ENCODE measurements at places on chromosomes 16 and 17. TPM values are rescaled to one million over a fixed set of nuclear protein-coding genes. Genes with fewer than 3 reads are reported as not detected.

Gene PCTP
- 8.0 TPM for total RNA-seq

- DNase-seq, result no peak
- H3K4me3 ChIP-seq, result no peak overlapping the region
- no peaks in the 10 kb centered on the region for H3K27me3 ChIP-seq
- H3K4me1 ChIP-seq, result no peaks in the 10 kb centered on the region
Measured at GRCh38 chr16:50093607-50094539, 28.1 kb downstream of the HEATR3 start.

- DNase-seq, result no peak
- peaks cover 17% of the 10 kb centered on the region for H3K36me3 ChIP-seq
- peaks cover 9% of the 10 kb centered on the region for H3K4me1 ChIP-seq
Measured at GRCh38 chr16:70689035-70689969, 3.4 kb upstream of the MTSS2 start.

GRCh38 chr16:81040131-81040530 is 4.5 kb downstream of the ATMIN start:
- peaks cover 22% of the 10 kb centered on the region for H3K4me1 ChIP-seq
- H3K27me3 ChIP-seq, result no peaks in the 10 kb centered on the region
- no peak overlapping the region for H3K4me3 ChIP-seq

DNA sequence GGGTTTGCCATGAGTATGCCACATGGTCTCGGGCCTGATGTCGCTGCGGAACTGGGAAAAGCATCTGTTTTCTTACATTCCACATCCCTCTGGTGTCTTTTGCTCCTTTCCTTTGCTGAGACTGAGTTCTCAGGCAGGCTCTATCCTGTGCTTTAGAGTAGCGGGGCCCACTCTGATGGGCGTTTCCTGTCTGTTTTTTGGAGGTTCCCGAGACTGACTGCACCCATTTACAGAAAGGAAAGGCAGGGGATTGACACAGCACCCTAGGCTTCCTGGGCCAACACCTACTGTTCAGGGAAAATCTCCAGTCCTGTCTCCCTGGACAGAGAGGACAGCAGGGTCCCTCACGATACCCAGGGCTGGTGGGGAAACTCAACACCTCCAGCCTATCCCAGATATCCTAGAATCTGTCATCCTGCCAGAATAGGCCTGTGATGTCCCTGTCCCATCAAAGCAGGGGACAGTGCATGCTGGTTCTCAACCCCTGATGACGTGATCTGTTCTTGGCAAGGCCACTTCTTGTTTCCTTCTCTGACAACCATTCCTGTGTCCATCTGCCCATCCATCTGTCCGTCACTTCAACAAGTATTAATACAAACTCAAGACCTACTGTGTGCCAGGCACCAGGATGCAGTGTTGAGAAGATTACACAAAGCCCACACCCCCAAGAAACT is 42.2 kb downstream of the ACTG1 start:
- no peaks in the 10 kb centered on the region for H3K36me3 ChIP-seq
- no peak overlapping the region for H3K27ac ChIP-seq
- no peak for DNase-seq
- no peaks in the 10 kb centered on the region for H3K27me3 ChIP-seq
- no peak overlapping the region for H3K4me3 ChIP-seq

Measured in activated B cell treated with CpG ODN at 0.5 μM for 24 hours (primary cell).